ENCODE measurements at places on chromosomes 12 and 14.

DNA sequence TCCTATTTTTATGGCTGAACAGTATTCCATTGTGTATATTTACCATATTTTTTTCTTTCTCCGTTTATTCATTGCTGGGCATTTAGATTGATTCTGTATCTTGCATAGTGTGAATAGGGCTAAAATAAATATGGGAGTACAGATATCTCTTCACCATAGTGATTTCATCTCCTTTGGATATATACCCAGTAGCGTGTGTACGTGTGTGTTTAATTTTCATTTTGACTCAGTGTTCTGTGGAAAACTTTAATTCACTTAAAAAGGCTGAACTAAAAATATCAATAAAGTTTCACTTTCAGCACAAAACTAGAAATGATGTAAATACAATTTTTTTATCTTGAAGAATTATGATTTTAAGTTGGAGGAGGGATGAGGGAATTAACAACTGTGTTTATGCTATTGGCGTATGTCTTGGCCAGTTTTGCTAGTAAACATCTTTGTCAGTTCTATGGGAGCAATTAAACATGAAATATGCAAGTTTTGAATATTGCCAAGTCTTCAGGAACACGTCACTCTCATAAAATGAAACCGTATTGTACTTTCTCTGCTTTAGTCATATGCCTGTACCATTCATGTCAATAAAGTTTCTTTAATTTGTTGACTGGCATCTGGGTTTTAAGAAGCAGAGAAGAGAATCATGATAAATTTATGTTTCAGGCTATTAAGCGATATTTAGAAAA is 99.8 kb downstream of the PTGER2 start:
- no peak for DNase-seq

DNA sequence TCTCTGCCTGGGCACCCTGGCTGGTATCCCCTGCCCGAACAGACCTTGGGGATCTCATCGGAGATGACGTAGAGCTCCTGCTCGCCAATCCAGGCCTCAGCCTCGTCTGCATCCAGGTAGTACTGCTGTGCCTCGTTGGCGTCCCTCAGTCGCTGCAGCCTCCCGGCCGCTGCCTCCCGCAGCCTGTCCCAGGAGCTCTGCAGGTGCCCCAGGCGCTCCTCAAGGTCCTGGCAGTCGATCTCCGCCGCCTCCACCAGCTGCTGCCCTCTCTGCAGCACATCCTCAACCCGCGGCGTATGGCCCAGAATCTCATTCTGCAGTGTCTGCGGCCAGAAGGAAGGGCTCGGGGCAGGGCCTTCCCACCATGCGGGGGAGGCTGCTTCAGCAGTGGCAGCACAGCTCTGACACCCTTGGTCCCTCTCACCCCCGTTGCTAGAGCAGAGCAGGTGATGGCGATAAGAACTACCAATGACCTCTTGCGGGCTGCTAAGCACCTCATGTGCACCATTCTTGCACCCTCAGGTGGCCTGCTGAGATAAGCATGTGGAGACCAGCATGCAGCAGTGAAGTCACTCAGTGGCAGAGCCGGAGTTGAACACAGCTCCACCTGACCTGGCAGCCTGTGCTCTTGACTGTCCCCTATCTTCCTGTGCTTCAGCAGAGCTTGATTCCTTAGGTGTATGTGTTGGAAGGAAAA is 71.0 kb downstream of the PLEKHG3 start:
- DNase-seq: no peak

GRCh38 chr12:132506328-132507160 is 16.6 kb downstream of the FBRSL1 start:
- peak; percentile 68 for DNase-seq

DNA sequence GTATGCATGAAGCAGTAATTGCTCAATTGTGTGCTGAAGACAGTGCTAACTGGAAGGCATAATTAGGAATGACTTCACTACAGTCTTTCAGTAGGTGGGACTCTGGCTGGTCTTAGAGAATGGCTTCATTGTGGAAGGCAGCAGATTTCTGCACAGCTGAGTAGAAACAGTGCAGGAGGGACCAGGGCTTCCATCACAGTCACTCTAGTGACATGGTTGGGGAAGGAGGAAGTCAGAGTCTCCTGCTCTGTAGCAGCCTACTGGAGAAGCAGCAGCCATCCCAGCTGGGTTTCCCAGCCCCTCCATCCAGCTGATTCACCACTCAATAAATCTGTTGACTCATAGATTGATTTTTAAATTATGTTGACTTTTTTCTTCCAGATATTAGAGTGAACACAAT is 80.6 kb upstream of the DBX2 start:
- DNase-seq: no peak

DNA sequence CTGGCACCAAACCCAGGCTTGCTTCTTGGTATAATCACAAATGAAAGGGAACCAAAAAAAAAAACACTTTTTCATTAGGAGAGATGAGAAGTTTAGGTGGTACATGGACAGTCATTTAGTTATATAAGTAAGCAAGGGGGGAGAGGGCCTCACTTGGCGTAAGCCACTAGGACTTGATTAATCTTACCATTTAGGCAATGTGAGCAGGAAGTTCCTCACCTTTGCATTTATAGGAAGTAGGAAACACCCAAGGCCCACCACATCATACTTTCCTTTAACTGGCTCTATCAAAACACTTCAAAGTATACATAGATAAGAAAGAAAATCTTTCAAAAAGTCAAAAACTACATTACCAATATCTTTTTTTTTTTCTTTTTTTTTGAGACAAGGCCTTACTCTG is 6.7 kb upstream of the RPS6KA5 start:
- no peak for DNase-seq

- no peak for DNase-seq
These were observed 56.4 kb downstream of the TMCC3 start for GRCh38 chr12:94593822-94594442.

- peak; percentile 71 for DNase-seq
These were observed 83.2 kb upstream of the HMGA2 start for GRCh38 chr12:65740873-65741600.

GRCh38 chr14:31283153-31283552 is 75.6 kb upstream of the HECTD1 start:
- no peak for DNase-seq

GRCh38 chr12:54544743-54545142 is 4.7 kb upstream of the PDE1B start:
- DNase-seq: no peak

GRCh38 chr14:57747036-57747435 is 118.9 kb downstream of the SLC35F4 start:
- DNase-seq: no peak

GRCh38 chr14:50311337-50311971 is 575 bp downstream of the L2HGDH start:
- no peak for DNase-seq

DNA sequence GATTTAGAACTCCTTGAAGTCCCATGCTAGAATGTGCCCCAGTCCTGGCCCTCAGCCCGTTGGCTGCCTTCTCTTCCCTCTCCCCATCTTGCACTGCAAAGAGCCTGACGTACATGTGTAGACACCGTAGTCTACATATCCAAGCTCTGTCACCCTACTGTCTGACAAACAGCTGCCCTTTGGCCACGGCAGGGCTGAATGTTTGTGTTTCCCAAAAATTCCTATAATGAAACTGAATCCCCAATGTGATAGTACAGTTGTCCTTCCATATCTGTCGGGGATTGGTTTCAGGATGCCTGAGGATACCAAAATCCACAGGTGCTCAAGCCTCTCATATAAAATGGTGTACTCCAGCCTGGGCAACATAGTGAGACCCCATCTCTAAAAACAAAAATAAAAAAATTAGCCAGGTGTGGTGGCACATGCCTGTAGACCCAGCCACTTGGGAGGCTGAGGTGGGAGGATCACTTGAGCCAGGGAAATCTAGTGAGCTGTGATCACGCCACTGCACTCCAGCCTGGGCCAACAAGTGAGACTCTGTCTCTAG is 12.3 kb upstream of the TFCP2 start:
- no peak for DNase-seq

DNA sequence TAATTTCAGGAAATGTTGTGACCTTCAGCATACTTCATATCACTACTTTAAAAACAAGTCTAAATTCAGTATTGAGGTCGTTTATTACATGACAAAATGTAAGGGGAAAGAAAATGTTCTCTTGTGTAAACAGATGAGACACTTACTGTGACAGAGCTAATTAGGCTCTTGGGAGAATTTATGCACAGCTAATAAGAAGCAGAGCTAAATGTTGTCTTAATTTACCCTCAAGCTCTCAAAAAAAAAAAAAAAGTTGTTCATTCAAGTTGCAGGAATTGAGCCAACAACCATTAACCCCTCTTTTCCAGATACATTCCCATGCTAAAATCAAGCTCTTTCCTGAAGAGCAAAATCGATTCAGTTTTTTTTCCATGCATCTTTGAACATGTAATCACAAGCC is 1419.4 kb downstream of the FSCB start:
- no peak for DNase-seq

DNA sequence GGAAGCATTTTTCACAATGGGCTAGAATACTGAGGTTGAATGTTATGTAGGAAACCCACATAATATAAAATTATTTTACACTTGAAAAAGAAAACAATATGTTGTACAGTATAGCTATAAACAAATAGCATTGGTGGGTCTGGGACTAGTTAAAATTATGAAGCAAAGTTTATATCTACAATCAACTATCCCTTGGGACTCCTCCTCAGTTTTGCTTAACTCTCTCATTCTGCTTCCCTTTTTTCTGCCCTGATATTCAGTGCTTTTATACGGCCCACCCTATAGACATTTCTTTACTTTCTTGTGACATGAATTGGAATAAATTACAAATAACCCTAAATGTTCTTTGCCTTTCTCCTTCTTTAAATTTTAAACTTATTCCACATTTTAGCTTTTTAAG is 300.5 kb downstream of the FBXL14 start:
- no peak for DNase-seq

DNA sequence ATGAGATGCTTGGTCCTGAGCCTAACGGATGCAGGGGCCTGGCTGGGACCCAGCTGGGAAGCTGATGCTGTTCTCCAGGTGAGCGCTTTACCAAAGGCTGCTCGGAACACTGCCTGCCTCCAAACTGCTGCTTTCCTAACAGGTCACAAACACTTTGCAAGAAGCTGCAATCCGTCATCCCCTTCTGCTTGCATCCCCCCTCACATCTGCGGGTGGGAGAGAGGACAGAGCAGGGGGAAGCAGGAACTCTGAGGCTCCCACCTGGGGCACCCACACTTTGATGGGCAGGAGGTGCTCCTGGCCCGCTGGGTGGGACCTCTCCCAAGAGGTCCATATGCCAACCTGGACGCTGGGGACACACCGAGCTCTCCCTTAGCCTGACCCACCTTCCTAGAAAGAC is 24.9 kb upstream of the PPP2R5C start:
- DNase-seq: no peak

GRCh38 chr14:50319293-50319692 is 7.2 kb downstream of the DMAC2L start:
- DNase-seq: no peak

- no peak for DNase-seq
These were observed 27.4 kb downstream of the NOS1 start for GRCh38 chr12:117334051-117334450.

DNA sequence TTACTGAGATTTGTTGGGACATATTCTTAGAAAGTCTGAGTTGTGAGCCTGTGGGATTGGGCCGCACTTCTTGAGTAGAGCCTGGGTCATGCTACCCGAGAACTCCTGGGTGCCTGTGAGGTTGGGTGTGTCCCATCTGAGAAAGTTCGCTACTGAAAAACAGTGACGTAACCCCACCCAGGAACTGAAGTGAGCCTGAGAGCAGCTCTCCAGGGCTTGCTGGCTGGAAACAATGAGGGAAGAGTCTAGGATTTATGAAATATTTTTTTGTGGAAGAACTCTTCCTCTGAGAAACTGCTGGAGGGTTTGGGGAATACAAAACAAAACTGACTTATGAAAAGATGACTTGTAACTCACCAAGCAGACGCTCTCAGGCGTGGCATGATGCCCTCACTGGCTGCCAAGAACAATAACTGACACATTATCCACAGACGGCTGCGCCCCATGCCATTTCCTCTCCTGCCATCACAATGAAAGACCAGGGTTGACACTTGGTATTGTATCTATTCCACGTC is 69.2 kb downstream of the RASSF3 start:
- peak; percentile 41 for DNase-seq

DNA sequence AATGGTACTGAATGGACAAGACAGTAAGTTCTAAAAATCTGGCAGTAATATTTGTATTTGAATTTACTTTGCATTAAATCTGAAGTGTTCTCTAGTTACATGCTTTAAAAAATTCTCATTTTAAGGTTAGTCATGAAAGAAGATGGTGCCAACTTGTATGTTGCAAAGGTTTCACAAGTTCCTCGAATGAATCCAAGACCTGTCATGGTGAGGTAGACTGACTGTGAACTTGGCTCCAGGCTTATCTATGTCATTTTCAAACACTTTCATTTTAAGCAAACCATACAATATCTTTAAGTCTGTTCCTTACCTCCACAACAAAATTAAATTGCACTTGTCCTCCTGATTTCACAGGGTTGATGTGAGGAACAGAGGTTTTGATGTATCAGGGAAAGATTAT is 23.4 kb downstream of the CLEC2D start:
- DNase-seq: no peak

GRCh38 chr12:103887738-103888137 is 42.5 kb upstream of the HSP90B1 start:
- DNase-seq: no peak

- DNase-seq: no peak
These were observed 178.0 kb downstream of the RPAP3 start for GRCh38 chr12:47527816-47528215.

DNA sequence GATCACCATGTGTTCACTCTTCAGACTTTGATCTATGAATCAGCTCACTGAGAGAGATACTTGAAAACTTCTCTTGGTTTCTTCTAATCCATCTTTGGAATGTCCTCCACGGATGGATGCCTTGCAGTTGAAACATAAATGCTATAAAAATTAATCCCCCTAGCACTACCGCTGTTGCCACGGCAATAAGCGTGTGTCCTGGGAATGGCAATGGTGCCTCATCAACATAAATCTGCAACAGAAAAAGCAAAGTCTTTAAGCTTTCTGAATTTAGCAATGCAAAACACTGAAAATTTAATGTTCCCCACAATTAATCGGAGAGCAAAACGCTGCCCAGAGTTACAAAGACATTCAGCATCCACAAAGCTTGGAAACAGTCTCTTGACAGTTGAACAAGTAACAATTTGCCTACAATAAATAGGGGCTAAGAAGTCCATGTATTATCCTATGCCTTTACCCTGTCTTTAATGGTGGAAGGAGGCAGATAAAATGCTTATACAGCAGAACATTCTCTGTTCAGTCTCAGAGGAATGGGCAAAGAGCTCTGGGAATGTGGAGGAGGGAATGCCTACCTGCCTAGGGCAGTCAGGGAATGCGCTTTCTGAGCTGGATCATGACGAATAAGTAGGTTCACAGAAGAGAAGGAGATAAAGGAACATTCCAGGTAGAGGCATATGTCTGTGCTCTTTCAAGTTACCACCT is 70.9 kb upstream of the PPP4R3A start:
- DNase-seq: no peak
